Caudate nucleus (tissue), 63 donors: ENCODE measurements at places on chromosomes 7 and 10.

- DNase-seq, result no peak
Observed at GRCh38 chr7:151934584-151934983, 21.7 kb upstream of the GALNTL5 start.

DNA sequence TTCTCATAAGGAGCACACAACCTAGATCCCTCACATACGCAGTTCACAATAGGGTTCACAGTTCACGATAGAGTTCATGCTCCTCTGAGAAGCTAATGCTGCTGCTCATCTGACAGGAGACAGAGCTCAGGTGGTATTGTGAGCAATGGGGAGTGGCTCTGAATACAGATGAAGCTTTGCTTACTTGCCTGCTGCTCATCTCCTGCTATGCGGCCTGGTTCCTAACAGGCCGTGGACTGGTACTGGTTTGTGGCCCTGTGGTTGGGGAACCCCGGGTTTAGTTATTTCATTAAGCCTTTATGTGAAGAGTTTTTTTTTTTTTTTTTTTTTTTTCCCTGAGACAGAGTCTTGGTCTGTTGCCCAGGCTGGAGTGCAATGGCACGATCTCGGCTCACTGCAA, 19.4 kb downstream of the SLK start:
- DNase-seq, result no peak

DNA sequence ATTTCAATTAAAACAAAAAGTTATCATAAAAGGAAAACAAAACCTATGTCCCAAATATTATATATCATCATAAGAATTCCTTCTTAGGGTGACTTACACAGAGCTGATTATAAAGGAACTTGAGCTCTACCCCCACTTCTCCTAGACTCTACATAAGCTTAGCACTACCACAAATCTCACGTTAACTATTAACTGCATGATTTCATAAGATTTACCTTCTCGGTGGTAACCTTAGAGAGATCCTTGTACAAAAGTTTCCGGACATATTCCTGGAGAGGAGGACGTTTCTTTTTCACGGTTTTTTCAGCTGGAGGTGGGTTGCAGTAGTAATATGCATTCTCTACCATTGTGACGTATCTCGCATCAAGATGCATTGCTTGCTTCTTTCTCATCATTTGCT, 83.7 kb downstream of the UPF2 start:
- no peak for DNase-seq

DNA sequence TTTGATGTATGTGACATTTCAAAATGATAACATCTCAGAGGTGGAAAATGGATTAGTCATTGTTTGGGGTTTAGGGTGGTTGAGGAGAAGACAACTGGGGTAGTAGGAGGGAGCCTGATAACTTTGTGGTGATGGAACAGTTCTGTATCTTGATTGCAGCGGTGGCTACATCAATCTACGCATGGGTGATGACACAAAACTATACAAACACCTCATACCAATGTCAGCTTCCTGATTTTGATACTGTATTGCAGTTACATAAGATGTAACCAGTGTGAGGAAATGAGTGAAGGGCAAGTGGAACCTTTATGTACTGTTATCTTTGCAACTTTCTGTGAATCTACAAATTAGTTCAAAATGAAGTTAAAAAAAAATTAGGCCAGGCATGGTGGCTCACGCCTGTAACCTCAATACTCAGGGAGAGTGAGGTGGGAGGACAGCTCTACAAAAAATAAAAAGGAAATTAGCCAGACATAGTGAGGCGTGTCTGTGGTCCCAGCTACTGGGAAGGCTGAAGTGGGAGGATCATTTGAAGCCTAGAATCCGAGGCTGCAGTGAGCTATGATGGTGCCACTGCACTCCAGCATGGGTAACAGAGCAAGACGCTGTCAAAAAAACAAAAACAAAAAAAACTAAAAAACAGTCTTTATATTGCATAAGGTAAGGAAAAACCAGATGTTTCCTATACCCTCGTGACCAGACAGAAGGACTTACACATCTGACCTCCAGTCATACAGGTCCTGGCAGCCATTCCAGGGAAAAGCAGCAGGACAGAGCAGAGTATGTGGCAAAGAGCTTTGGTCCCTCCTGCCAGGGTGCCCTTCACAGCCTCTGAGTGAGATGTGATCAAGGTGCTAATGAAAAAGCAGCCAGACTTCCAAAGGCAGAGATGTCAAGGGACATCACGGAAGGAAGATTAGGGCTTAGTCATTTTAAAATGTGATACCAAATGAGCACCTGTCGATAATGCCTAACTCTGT, 50.8 kb downstream of the CYTH3 start:
- DNase-seq, result no peak

DNA sequence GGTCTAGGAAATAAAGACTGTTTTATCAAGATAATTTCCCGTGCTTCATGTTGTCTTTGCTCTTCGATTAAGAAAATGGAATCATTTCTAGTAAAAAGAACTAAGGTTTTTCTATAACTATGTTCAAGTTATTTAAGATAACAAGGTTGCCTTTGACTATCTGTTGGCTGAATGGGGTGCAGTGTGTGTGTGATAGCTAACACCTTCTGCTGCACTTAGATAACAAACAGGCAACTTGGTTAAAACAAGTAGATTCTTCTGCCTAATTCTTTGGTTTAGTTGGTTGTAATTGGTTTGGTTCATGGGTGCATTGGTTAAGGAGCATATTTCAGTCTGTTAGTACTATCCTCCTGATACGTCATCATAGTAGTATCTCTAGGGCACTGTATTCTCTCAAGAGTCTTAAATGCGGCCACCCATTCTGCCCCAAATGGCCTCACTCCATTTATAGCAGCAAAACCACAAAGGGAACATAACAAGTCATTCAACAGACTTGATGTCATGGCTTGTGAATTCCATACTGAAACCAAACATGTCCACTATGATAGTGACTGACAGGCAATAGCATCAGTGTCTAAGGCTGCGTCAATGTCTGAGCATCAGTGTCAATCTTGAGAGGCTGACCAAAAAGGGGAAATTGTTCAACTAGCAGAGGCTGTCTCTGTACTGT, 55.7 kb downstream of the CCDC3 start:
- DNase-seq, result no peak

DNA sequence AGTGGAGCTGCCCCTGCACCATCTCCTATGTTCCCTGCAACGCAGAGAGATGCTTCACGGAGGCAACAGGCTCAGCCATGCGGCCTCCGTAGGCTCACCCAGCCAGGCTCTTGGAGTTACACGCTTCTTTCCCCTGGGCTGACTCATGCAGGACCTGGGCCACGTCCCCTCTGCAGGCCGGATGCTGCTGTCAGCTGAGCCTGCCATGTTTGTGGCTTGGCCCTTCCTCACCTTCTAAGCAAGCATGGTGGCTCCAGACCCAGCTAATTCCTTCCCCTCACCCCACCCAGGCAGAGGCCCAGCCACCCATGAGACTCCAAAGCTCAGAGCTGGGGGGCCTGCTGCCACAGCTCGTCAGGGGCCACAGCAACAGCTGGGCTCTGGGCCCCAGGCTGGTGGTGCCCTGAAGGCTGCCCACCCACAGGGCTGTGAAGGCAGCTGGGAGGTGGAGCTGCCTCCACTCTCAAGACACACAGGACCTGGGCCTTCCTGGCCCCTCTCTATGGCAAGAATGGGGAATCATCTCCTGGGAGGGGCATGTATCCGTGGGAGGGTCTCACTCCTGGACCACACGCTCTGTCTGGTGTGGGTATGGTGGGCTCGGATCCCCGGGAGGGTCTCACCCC, 219.6 kb downstream of the ELFN1 start:
- DNase-seq, result no peak

DNA sequence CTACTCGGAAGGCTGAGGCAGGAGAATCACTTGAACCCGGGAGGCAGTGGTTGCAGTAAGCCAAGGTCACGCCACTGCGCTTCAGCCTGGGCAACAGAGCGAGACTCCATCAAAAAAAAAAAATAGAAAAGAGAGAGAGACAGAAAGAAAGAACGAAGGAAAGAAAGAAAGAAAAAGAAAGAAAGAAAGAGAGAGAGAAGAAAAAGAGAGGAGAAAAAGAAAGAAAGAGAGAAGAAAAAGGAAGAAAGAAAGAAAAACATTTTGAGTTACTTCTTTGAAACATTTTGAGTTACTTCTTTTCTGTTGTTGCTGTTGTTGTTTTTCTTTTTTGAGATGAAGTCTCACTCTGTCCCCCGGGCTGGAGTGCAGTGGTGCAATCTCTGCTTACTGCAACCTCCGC, 2.4 kb upstream of the MKI67 start:
- DNase-seq, result no peak

GRCh38 chr10:42645103-42645502, 6.7 kb upstream of the ZNF33B start:
- no peak for DNase-seq

DNA sequence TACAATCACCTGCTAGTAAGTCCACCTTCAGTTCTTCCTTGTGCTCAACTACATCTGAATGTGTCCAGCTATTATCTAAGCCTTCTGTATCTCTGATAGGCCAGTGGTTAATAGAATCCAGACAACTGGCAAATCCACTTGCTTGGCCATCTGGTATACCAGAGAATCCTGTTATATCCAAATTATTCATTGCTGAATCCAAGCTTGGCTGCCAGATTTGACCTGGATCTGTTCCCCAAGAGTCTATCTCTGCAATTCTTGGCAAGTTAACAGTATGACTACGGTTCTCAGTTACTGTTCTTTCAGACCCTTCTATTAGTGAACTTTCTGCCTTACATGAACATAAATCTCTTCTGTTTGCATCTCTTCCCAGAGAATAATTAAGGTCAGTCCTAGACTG, 154.6 kb upstream of the TARP start:
- no peak for DNase-seq

GRCh38 chr10:88733215-88733614, 26.6 kb upstream of the LIPN start:
- no peak for DNase-seq

GRCh38 chr10:73781548-73781878, 335 bp upstream of the CHCHD1 start:
- DNase-seq, result no peak

GRCh38 chr7:143512488-143513340, 35.0 kb downstream of the TAS2R41 start:
- DNase-seq, result no peak

GRCh38 chr10:50622706-50623662, 772 bp downstream of the SGMS1 start:
- no peak for DNase-seq

GRCh38 chr7:100093054-100093453, 4.3 kb downstream of the COPS6 start:
- no peak for DNase-seq

DNA sequence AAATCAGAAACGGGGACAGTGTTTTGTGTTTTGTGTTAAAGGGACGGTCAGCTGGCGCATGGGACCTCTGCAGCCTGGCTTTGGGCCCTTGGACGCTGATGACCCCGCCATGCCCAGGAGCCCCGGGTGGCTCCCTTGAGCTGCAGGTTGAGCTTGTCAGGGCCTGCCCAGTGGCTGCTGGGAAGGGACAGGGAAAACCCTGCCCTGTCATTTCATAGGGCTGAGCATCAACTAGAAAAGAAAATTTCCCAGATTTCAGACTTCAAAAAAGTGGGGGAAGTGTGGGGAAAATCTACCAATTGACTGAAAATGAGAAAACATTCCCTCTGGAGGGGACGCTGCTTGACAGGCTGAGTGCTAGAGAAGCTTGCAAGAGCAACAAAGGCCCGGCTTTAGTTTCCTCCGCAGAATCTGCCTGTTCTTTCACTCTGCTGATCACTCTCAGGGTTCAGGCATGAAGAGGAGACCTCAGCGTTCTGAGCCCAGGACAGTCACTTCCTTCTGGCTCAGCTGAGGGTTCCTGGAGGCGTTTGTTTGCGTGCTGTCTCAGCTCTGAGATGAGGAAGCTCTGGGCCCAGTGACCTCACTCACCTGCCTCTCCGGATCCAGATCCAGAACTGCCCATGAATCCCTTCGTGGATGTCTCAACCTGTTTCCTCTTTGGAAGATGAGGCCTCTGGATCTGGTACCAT, 18.6 kb upstream of the DNAJB6 start:
- DNase-seq, result no peak

- DNase-seq, result no peak
Observed at GRCh38 chr10:88066876-88067275, 203.5 kb downstream of the PTEN start.

- no peak for DNase-seq
Observed at GRCh38 chr7:142908921-142909890, 23.7 kb upstream of the TRPV6 start.

DNA sequence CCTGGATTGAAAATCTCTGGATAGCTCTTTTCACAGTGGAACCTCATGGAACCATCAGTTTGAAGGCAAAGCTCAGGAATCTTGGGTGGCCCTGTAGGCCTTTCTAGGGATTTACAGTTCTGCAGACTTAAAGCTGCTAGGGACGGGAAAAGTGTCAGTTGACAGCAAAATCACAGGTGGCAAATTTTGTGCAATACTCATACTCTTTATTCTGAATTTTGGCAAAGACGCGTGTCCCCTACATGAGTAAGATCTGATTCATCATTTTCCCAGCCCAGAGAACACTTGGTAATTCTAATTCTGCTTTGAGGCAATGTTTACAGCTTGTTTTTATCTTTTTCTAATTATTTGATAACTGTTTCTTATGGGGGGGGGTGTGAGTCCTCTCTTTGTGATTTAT, 3.6 kb downstream of the LRRC17 start:
- DNase-seq, result no peak

DNA sequence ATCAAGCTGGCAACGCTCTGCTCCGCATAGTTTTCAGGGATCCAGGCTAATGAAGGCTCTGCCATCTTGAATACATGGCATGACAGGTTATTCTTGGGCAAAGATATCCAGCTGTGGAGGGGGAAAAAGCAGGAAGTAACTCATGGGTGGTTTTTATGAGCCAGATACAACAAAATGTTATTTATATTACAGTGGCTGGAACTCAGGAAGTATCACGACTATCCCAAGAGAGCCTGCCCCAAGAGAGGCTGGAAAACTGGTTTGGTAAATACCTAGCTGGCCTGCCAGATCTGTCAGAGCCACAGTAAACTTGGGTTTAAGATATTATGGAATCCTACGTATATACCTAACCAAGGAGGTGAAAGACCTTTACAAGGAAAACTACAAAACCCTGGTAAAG, 462.8 kb upstream of the ANKRD30A start:
- DNase-seq, result no peak

DNA sequence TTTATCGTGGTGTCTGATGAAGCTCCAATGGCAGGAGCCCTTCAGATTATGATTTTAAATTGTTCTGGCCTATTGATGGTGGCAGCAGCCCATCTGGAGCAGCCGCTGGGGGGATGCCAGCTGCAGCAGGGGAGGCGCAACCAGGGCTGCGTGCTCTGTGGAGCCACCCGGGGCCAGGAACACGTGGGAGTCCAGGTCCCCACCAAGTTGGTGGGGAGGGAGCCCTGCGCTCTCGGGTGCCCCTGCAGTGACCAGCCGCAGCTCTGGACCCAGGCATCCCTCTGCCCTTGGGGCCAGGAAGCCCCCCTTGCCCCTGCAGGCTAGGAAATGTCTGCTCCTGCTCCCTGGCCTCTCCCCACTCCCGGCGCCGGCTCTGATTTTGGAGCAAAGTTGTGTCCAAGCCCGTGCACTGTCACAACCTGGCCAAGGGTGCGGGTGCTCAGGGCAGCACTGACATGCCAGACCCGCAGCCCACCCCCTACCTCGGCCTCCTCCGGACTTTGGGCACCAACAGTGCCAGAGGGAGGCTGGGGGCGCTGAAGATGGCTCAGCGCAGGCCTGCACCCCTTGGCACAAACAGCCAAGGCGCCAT, 147.2 kb upstream of the ADO start:
- DNase-seq, result no peak

- DNase-seq, result no peak
Observed at GRCh38 chr7:22911889-22912288, 89.2 kb upstream of the TOMM7 start.
